Fibroblast of skin of left biceps (primary cell): ENCODE measurements at places on chromosomes 13 and 19.

DNA sequence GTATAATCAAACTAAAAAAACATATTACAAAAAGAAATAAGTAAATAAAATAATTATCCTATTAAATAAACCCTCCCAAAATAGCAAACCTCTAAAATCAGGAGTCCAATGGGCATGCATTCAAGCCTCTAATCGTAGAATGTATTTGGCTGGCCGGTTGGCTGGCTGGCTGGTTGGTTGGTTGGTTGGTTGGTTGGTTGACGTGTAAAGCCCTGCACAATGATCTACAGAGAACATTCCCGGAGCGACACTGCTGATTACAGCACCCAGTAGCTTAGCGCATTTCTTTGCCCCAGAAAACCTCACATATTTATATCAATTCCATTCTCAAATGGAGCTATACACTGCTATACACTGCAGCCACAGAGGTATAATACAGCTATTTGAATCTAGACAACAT lies 65.6 kb downstream of the SACS start:
- DNase-seq = no peak

DNA sequence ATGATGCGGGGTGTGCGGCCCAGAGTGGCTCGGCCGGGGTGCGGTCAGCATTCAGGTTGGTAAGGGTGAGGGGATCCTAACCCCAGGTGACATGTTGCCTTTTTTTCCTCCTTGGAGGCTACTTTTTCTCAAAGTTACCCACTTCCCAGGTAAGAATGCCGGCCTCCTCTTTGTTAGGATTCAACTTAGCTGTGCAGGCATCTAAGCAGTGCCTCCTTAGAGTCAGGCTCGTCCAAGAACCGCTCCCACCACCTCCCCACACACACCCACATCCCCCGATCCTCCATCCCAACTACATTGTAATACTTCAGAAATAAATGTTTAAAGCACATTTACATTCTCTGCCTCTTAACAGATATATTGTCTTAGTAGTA lies 733 bp upstream of the ENOX1 start:
- DNase-seq = no peak

GRCh38 chr19:12669270-12670158 lies 2.9 kb downstream of the WDR83 start:
- DNase-seq = peak; percentile 40

- DNase-seq = no peak
These were observed 2.9 kb upstream of the C19orf25 start for GRCh38 chr19:1481893-1482360.

- DNase-seq = no peak
These were observed 4.9 kb upstream of the CLDN10 start for GRCh38 chr13:95547531-95548167.

DNA sequence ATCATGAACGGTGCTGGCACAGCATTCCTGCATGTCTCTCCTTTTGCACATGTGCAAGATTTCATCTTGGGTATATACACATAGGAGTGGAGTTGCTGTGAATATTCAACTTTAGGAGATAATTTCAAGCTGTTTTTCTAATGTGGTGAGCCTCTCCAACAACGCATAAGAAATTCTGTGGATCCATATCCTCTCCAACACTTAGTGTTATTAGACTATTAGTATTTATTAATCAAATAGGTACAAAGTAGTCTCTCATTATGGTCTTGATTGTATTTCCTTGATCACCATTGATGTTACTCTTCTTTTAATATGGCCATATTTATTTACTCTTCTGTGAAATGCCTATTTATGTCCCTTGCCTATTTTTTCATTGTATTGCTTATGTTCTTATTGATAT lies 114.5 kb downstream of the URI1 start:
- no peak for DNase-seq

DNA sequence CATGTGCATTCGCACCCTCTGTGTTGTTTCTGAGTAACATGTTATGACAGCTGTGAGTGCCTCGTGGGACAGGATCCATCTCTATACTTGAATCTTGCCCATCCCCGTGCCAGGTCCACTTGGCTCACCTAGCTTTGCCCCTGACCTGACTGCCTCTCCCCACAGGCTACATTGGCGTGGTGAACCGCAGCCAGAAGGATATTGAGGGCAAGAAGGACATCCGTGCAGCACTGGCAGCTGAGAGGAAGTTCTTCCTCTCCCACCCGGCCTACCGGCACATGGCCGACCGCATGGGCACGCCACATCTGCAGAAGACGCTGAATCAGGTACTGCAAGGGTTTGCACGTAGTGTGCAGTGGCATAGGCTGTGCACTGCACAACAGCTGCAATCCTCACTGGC lies 53.2 kb downstream of the TMED1 start:
- no peak for DNase-seq

DNA sequence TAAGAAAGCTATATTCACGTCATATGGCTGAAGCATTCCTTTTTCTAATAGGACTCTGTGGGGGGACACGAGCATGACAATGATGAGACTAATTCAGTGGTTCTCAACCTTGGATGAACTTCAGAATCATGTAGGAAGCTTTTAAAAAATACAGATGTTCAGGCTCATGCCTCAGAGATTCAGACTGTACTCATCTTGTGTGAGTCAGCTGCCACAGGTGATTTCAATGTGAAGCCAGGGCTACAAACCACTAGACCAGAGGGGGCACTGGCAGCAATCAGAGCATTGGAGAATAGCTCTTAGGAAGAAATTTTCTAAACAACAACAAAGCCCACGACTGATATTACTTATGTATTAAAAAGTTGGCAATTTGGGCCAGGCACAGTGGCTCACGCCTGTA lies 91.7 kb downstream of the SERP2 start:
- no peak for DNase-seq

- no peak for DNase-seq
These were observed 2.5 kb downstream of the LYPD3 start for GRCh38 chr19:43462785-43463380.

GRCh38 chr19:33699754-33700407 lies 78.1 kb downstream of the CHST8 start:
- no peak for DNase-seq

GRCh38 chr19:7788933-7789323 lies 25.9 kb downstream of the CLEC4M start:
- DNase-seq = no peak

GRCh38 chr19:53357821-53358581 lies 7.5 kb upstream of the ZNF525 start:
- DNase-seq = no peak

DNA sequence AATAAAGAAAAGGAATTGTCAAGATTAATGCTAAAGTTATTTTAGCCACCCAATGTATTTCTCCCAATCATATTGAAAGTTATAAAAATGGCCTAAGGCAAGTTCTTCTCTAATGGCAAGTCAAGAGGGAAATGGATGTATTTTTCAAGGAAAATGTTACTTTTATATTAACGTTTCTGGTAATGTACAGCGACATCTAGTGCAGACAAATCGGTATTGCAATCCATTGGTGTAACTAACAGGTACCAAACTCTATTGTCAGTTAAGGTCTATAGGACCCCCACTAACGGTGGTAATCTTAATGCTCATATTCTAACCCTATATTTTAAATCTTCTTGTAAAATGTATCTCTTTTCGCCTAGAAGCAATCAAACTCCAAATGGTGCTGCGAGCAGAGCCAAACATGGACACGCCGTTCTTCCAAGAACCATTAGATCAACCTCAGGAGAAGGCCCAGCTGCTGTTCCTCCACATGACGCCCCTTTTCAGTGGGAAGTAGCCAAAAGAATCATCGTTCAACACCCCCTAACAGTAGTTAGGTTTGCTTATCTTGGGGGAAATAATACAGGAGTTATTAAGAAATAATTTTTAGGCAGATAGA lies 98.5 kb upstream of the PABPC3 start:
- no peak for DNase-seq

DNA sequence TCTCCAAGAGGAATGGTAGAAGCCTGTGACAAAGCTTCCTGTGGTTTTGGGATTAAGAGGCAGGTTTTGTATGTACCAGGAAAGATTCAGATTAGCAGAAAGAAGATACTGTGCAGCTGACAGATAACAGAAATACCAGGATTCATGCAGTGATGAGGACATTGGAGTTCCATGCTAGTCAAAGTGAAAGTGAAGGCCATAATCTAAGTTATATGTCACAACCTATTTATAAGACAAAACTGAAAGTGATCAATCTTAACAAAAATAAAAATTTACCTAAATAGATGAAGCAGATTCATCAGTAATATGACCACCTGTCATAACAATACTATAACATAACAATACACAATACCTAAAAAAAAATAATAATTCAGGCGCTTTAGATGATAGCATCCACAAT lies 1305.2 kb upstream of the PCDH9 start:
- DNase-seq = no peak

GRCh38 chr19:39843919-39844793 lies 2.0 kb downstream of the FBL start:
- no peak for DNase-seq

DNA sequence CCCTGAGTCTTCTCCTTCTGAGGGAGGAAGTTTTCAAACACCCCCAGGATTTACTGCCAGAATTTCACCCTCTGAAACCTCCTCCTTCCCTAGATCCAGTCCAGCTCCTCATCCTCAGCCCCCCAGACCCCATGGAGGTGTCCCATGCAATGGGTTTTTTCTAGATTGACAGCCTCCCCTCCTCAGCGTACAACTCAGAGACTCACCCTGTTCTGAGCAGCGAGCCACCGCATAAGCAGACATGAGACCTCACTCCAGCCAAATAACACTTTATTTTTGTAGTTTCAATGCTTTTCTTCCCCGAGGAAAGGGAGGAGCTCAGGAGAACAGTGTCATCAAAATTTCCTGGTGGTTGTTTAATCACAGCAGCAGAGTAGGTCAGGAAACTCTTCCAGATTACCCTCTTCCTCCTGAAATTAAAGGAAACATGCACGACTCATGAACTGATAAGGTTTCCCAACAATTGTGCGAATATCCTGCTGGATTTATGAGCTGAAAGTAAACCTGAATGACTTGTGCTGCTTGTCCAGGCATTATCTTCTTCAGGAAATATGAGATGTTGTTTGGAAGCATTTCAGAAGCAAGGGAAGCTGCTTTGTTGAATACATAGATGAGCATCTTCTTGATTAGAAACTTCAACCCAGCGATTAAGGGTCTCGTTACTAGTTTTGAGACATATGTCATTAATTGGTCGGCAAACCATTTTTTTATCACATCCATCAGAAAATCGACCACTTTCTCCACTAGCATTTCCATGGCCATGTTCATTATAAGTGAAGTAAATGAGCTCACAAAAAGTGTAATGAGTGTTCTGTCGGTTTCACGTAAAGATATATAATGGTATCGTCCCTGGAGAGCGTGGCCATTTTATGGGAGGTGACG lies 36.2 kb downstream of the ERICH4 start:
- DNase-seq = no peak

- DNase-seq = no peak
These were observed 512.8 kb downstream of the UQCRFS1 start for GRCh38 chr19:28700176-28700575.

DNA sequence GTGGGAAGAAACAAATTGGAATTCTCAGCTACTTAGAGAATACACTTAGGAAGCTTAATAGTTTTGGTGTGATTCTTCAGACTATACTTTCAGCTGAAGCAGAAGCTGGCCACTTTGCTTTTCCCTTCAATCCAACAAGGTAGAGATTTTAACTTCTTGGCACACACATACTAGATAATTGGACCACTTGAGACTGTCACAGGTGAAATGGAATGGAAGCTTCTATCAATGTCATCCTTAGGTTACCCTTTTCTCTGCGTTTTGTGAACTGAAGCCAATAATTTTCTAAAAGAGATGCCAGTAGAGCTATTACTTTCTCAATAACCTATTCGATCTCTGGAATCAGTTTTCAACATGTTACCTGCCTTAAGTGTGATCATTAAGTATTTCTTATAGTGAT lies 405.3 kb downstream of the PCDH20 start:
- DNase-seq = no peak

- DNase-seq = no peak
These were observed 463 bp upstream of the TSC22D1 start for GRCh38 chr13:44576351-44577235.

GRCh38 chr13:113931841-113932459 lies 41.9 kb downstream of the C13orf46 start:
- no peak for DNase-seq

DNA sequence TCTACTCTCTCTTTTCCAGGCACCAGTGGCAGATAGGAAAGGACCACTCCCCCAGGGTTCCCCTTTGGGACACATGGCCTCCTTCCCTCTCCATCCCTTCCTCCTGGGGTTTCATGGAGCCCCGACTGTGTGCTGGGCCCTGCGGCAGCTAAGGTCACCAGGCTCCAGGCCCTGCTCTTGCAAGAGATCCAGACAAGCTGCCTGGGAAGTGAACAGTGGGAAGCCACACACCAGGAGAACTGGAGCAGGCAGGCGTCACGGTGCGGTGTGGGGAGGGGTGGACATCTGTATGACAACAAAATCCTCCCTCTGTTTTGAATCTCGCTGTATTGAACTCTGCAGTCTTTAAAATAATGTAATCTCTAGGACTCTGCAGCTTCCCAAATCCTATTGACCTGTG lies 330.1 kb downstream of the UQCRFS1 start:
- DNase-seq = no peak

GRCh38 chr13:58994777-58995176 lies 1169.0 kb downstream of the DIAPH3 start:
- DNase-seq = no peak

- DNase-seq = no peak
These were observed 53.8 kb downstream of the KCTD12 start for GRCh38 chr13:76832258-76832988.

GRCh38 chr19:3890591-3890990 lies 10.1 kb downstream of the ATCAY start:
- DNase-seq = no peak

DNA sequence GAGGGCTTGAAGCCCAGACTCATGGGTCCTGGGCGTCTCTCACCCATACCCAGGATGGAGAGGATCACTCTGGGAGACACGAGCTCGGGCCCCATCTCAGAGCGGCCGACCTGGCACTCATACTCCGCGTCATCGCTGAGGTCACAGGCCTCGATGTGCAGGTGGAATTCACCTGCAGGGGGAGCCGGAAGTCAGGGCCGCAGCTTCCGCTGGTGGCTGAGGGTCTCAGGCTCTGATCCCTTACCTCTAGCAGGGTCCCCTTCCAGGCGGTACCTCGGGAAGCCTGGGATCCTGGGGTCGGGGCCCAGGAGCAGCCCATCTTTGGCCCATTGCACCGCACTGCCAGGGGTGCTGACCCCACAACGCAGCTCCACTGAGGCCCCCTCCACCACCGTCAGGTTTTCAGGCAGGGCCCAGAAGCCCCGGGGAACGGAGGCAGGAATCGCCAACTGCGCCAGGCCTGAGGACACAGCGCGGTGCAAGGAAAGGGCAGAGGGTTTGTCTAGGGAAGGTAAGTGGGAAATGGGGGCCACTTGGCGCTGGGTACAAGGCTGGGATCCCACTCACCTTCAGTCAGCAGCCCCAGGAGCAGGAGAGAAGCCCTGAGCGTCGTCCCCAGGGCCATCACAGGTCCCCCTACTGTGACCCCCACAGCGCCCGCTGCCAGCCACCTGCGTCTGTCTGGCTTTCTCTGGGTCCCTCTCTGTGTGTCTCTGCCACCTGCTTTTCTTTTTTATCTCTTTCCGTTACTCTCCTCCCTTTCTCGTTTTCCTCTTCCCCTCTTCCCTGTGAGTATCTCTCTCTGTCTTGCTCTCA lies 883 bp downstream of the NPHS1 start:
- DNase-seq = no peak

GRCh38 chr13:90838317-90838960 lies 509.0 kb upstream of the MIR17HG start:
- DNase-seq = no peak

GRCh38 chr13:112170823-112171569 lies 104.0 kb downstream of the SOX1 start:
- DNase-seq = no peak

GRCh38 chr13:82070416-82070815 lies 1729.5 kb upstream of the SPRY2 start:
- no peak for DNase-seq
